GM20000 (cell line): ENCODE measurements at places on chromosomes 16 and 17.

DNA sequence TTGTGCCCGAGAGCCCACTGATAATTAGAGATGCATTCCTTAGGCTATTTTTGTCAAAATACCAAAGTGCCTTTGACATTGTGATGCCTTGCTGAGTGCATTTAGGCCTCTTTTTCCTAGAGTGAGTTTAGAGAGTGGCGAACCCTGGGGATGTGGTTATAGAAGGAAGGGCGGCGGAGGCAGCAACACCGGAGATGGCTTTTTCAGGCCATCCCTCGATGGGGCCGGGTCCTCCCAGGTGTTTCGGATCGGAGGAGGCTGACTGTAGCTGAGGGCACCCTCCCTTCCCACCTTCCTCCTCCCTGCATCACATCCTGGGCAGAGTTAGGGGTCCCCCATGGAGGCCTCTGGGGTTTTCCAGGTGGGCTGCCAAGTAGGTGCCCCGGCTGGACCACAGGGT lies 6.6 kb upstream of the SNAI3 start:
- no peak for DNase-seq

DNA sequence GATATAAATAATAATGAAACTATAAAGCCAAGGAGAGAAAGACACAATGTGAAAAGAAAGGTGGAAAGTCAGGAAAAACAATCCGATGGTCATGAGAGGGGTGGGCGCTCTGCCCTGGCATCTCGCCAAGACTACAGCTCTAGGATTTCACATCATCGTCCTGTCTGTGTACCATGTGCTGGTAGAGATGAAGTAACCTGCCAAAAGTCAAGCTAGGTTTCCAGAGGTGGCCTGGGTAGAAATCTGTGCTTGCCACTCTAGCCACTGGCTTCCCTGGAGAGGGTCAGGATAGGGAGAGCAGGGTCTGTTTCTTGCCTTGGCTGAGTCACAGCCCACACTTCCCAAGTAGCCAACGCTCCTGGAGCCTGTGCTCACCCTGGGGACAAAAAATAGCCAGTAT lies 31.0 kb upstream of the TRAP1 start:
- no peak for DNase-seq

DNA sequence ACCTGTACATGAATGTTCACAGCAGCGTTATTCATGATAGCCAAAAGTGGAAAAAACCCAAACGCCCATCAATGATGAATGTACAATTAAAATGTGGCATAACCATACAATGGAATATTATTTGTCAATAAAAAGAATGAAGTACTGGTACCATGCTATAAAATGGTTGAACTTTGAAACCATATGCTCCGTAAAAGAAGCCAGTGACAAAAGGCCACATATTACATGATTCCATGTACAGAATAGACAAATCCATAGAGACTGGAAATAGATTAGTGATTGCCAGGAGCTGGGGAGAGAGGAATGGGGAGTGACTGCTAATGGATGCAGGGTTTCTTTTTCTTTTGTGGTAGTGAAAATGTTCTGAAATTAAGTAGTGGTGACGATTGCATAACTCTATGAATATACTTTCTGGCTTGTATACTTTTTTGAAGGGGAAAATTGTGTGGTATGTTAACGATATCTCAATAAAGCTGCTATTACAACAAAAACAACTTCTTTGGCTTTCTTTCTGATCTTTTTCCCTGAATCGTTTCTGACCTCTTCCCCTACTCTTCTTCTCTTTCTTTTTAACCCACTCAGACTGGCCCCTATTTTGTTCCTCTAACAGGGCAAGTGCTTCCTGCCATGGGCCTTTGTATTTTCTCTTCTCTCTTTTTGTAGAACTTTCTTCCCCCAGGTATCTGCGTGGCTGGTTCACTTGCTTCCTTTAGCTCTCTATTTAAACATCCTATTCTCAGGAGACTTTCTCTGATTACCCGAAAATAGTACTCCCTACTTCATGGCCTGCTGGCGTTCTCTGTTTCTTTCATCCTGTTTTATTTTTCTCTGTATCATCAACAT lies 67.9 kb downstream of the FTO start:
- DNase-seq, result no peak

- no peak for DNase-seq
Measured at GRCh38 chr17:32258383-32259140, 7.1 kb upstream of the RHBDL3 start.

- DNase-seq, result no peak
Measured at GRCh38 chr17:81910840-81911276, 341 bp downstream of the PCYT2 start.

DNA sequence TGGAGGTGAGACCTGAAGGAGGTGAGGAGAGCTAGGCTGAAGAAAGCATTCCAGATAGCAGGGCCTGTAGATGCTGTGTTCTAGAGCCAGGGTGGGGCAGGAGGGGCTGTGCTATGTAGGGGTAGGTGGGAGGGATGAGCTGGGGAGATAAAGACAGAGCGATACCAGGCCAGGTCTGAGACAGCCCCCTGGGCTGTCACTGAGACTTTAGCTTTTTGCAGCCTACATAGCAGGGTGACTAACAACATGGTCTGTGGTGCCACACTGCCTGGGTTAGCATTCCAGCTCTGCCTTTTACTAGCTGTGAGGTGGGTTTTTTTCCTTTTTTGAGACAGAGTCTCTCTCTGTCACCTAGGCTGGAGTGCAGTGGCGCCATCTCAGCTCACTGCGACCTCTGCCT lies 14.3 kb downstream of the NUP85 start:
- no peak for DNase-seq

- DNase-seq, result no peak
Measured at GRCh38 chr16:7938175-7938574, 605.5 kb downstream of the RBFOX1 start.

GRCh38 chr16:10598157-10598556 lies 17.8 kb upstream of the EMP2 start:
- DNase-seq, result no peak

- peak; percentile 94 for DNase-seq
Measured at GRCh38 chr17:49496183-49496866, 1.2 kb downstream of the NGFR start.

DNA sequence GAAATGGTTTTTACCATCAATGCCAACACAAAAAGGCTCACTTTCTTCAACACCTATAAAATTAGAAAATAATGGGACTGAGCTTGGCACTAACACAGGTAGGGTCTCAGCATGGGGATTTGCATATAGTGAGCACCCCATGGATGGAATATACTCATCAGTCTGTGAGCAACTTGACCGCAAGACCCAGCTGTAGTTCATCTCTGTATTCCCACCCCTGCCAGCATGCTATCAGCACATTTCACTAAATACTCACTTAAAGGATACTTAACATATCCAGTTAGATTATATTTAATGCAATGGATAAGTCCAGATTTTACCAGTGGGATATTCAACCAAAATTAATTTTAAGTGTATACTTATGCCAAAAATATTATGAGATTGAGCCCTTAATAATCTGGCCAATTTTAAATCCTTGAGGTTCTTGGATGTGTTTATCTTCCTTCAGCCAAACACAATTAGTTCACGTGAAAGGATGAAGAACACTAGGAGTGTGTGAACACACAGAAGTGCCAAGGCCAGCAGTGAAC lies 66.7 kb downstream of the C16orf95 start:
- DNase-seq, result no peak

GRCh38 chr17:8695241-8695640 lies 49.4 kb downstream of the CCDC42 start:
- no peak for DNase-seq
